ENCODE measurements at places on chromosomes 5 and 9. TPM values are rescaled to one million over a fixed set of nuclear protein-coding genes. Genes with fewer than 3 reads are reported as not detected.

The ZNF622 gene
- total RNA-seq: 24.5 TPM

The C9orf50 gene
- 3.7 TPM for total RNA-seq

The TAF11L10 gene
- total RNA-seq: not detected

The PCDHB15 gene
- 27.6 TPM for total RNA-seq

The OR1Q1 gene
- total RNA-seq: not detected

The IFNA1 gene
- not detected for total RNA-seq

The SPATA31D4 gene
- total RNA-seq: 2.7 TPM

The SLC24A2 gene
- 1.7 TPM for total RNA-seq

The IL4 gene
- not detected for total RNA-seq

The UGT3A1 gene
- 4.3 TPM for total RNA-seq
